ENCODE measurements at places on chromosomes 2 and 18.
A peak's percentile ranks its signal among the peaks of the same experiment; 100 is the strongest.

DNA sequence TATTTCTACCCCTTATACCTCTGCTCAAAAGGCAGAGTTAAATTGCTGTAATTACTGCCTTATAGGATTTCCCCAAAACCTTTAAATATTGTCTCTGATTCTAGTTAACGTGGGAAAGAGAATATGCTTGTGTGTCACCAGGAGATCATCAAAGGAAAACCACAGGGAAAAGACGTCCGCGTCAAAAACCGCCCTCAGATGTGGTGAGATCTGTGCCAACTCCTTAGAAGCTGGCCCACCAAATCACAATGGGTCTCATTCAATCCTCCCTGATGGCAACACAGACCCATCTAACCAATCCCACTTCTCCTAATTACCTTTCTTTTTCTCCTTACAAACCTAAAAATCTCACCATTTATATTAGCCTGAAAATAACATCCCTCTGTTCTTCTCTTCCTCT, 25.4 kb downstream of the VPS54 start:
- no peak for DNase-seq

GRCh38 chr2:1024981-1025380, 74.3 kb downstream of the SNTG2 start:
- DNase-seq = no peak

DNA sequence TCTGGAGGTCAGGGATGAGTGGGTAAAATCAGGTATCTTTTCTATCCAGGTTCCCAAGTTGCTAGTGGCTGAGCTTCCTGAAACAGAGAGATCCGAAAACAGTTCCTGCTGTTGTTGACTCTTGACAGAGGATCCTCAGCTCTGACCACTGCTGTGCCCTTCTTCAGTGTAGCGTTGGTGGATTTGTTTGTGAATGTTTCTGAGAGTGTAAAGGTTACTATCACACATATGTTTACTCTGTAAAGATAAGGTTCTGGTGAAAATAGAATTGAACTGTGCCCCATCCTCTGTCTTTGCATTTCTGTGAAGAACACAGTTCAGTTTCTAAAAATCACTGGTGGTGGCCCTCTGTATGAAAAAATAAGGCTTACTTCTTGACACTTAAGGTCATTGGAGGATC, 119.8 kb downstream of the LDLRAD4 start:
- DNase-seq = no peak

DNA sequence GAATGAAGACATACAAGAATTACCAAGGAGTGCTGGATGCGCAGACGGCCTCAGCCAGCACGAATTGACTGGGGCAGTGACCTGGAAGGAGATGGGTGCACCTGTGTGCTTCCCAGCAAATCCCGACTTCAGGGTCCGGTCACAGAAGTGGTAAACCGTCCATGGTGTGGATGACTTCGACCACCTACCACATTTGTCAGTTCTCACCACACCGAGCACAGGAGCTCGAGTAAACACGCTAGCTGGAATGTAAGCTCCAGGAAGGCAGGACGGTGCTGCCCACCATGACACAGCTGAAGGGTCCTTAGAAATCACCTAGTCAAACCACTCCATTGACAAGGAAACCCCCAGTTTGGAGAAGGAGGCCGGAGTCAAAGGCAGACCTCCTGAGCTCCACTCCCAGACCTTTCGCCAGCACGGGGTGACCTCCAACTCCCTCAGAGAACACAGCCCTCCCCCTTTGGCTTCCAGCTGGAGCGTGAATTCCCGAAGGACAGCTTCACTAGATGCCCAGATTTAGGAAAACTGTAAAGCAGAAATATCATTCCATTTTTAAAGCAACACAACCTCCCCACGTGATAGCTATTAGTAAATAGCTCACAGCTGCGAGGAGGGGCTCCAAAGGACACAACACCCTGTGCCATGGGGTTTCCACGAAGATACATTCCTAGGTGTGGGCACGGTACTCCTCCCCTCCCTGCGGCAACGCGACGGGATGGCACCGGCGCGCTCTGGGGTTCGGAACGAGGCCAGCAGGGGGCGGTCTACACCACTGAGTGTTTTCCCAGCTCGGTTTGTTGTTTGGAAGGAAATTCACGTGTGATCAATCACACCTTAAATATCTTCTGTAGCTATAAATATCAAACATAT, 34.1 kb upstream of the GNAL start:
- DNase-seq = peak; percentile 22

- no peak for DNase-seq
Measured at GRCh38 chr2:107411267-107411666, 415.4 kb upstream of the RGPD4 start.

GRCh38 chr2:142716463-142717242, 160.8 kb upstream of the KYNU start:
- DNase-seq = no peak

- DNase-seq = no peak
Measured at GRCh38 chr18:74248189-74248588, 43.6 kb downstream of the CYB5A start.

DNA sequence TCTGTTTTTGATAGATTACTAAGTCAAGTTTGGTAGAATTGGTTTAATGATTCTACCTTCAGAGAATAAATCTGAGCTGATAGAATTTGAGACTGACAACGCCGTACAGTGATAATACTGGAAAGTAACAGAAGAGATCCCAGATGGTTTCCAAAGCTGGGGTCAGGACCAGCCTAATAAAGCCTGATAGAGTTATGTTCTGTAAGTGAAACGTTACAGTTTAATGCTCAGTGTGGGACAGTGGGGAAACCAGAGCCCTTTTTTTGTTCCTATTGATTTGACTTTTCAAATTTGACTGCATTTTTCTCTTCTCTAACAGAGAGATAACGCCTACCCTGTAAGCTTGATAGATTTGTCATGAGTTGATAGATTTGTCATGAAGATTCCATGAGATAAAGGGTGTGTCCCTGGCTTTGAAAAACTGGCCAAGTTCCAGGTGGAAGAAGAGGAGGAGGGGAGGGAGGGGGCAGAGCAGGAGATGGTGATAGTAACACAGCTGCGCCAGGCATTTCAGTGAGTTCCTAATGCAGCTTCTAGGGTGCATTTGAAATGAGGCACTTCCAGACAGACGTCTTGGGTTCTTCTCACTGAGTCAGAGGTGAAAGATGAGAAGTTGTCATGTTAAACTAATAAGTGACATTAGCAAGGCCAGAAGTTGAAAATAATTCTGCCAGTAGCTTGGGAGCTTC, 65.1 kb downstream of the CERS6 start:
- DNase-seq = no peak

DNA sequence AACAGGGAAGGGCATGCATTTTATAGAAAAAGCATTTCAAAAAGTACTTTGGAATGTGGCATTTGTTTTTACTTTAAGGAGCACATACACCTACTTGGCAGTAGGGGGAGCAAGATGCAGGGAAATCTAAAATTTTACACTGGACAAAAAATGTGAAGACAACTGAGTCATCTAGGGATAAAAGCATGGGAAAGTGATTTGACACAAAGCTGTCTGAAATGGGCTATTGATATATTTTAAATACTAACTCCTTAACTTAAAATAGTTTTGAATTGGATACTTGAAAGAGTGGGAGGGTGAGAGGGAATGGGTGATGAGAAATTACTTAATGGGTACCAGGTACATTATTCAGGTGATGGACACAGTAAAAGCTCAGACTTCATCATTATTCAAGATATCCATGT, 15.8 kb downstream of the TMEM200C start:
- peak; percentile 10 for DNase-seq

DNA sequence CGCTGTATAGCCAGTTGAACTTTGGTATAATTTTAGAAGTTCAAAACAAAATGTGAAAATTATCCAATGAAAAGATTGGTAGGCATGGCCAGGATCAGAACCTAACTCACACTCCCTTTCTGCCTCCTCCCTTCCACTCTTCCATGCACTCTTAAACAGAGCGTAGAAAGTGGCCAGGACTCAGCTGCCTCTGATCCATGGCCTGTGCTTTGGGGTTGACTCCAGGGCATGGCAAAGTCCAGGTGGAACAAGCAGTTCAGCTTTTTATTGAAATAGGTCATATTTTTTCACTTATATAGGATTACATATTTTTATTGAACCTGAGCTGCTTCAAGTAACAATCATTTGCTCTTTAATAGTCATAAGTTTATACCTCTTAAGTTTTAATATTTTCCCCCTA, 26.2 kb downstream of the INPP1 start:
- no peak for DNase-seq

DNA sequence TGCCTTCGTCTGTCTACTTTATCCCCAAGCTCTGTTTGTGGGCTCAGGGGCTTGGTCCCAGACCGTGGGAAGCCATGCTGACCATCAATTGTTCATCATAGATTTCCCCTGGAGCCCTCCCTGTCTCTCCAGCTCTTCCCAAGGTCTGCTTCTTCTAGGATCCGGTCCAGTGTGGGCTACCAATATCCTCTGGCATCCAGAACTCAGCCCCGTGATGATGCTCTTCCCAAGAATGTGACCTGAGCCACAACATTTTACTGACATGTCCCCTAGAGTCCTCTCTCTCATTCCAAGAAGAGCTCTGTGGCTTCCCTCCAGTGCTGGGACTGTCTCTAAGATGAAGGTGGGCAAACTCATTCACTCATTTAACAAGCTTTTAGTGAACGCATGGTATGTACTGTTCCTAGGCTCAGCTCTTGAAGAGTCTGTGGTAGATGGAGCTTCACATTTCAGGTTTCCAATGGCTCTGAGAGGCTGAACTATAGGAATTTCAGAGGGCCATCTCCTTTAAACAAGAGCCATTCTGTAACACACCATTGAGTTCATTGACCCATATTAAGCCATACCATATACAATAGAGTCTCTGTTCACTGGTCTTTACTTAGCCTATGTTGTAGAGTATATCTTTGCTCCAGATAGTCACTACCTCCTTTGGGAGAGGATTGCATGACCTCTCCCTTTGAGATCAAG, 142.0 kb upstream of the APCDD1 start:
- no peak for DNase-seq

GRCh38 chr2:207231967-207232366, 66.2 kb upstream of the KLF7 start:
- no peak for DNase-seq

- no peak for DNase-seq
Measured at GRCh38 chr2:2230433-2230817, 100.7 kb downstream of the MYT1L start.

DNA sequence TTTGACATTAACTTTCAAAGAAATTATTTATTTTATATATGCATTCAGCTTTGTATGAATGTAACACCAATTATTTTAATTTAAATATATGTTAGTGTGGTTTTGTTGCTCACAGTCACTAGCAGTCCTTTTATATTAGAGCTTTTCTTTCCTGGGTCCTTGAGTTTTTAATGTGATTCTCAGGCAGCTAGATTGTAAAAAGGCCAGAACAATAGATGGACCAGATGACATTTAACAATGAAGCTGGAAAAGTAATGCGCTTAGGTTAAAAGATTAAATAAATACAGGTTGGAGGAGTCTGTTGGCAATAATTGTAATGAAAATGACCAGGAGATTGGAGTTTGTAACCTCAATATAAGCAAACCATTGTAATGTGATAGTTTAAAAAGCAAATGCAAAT, 171.1 kb downstream of the FTCDNL1 start:
- no peak for DNase-seq

DNA sequence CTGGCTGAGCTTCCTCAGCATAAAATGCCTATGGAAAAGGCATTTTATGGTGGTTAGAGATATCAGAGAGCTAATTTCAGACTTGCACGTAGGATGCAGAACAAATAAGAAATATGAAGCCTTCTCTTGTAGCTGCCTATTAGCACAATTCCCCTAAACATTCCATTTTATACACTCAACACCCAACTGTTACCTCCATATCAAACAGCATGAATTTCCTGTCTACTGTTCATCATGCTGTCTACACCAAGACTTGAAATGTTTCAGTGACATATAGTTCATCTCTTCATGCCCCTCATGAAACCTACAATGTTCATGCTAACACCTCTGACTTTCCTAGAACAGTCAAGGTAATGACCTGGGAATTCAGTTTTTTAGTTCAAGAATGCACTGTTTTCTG, 249.9 kb downstream of the PIEZO2 start:
- no peak for DNase-seq

DNA sequence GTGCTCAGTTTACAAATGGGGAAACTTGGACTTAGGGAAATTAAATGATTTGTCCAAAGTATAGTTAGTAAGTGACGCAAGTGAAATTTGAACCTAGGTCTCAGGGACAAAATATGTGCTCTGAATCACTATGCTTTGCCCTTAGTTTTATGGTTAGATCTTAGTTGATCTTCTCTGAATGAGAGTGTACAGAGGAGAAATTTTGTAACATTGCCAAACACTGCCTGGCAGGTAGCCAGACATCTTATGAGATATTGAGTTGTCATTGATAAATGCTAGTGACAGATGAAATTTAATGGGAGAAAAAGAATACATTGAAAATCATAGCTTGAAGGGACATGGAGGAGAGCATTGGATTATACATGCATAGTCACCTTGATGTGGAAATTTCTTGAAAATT, 91.4 kb downstream of the GALNT1 start:
- no peak for DNase-seq

DNA sequence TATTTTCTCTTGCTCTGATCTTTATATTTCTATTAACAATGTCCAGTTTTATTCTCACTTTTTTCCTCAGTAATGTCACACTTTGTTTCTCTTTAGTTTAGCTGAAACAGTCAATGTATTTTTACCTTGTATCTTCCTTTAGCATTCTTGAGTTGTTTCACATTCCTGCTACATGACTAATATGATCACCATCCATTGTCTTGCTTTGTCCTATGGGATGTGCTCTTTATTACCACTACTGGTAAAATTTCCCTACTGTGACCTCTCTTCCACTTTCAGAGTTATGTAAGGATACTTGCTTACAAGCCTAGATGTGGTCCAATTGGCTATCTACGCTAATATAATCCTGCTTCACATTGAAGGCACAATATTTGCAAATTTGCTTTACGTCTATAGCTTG, 457.9 kb downstream of the PIK3C3 start:
- no peak for DNase-seq

GRCh38 chr2:234558642-234559041, 61.8 kb upstream of the ARL4C start:
- DNase-seq = no peak

DNA sequence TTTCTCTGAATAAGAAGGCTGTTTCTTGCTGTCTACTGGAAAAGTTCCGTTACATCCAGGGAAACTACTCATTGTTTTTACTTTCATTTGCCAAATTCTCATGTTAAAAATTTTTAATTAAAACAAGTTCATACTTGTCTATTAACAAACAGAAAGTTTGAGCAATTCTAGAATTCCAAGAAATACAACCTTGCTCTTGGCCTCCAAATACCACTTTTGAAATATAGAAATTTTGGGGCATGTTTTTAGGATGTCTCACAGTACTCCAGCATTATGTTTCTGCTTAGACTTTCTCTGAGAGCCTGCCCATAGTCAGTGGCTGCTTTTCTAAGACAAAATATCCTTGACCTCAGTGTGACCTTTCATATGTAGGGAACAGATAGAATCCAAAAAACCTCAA, 228.7 kb upstream of the RND3 start:
- no peak for DNase-seq

All from natural killer cell (primary cell).